Colonic mucosa (tissue), 4 donors: ENCODE measurements at places on chromosomes 7 and 10.

DNA sequence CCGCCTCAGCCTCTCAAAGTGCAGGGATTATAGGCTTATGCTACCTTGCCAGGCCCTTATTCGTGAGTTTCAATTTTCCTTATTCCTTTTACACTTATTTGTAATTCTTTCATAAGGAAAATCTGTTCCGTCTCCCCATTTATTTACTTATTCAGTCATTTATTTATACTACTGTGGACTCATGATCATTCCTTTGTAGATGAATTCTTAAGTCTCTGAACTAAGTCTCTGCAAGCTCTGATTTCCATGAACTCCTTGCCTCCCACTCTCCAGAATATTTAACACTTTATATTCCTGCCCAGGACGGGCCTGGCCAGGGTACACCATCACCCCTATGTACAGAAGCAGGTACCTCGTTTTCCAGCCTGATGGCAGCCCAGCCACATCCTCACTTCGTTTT lies 39.4 kb downstream of the PFKFB3 start:
- DNase-seq = no peak

DNA sequence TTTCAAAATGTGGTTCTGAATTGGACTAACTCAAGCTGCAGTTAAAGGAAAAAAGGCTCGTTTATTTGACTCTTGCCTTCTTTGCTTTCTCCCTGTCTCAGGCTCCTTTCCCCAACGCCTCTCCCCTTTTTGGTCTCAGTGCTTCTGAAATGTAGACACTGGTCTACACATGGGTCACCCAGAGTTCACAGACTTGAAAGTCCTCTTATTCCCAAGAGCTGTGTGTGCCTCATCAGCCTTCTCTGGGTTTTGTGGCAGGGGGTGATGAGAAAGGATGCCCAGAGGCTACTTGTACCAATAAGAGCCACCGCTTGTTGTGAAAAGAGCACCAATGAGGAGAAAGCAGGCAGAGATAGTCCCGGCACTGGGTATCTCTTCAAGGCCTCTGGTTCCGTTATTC lies 125.7 kb downstream of the BICC1 start:
- no peak for DNase-seq

- DNase-seq = no peak
Observed at GRCh38 chr7:142797391-142798377, 26.9 kb downstream of the PRSS2 start.

- DNase-seq = no peak
Observed at GRCh38 chr7:108568801-108569380, 615 bp downstream of the THAP5 start.

GRCh38 chr7:16646472-16647072 lies 591 bp downstream of the BZW2 start:
- DNase-seq = peak; percentile 60

- no peak for DNase-seq
Observed at GRCh38 chr7:97006816-97007582, 1.6 kb downstream of the DLX6 start.

- DNase-seq = no peak
Observed at GRCh38 chr10:58514111-58514770, 1.6 kb downstream of the BICC1 start.
